Mesothelial cell of epicardium (in vitro differentiated cells): ENCODE measurements at places on chromosomes 7 and 10.
A peak's percentile ranks its signal among the peaks of the same experiment; 100 is the strongest.

GRCh38 chr7:45161842-45162241, 4.3 kb downstream of the RAMP3 start:
- no peak for DNase-seq

DNA sequence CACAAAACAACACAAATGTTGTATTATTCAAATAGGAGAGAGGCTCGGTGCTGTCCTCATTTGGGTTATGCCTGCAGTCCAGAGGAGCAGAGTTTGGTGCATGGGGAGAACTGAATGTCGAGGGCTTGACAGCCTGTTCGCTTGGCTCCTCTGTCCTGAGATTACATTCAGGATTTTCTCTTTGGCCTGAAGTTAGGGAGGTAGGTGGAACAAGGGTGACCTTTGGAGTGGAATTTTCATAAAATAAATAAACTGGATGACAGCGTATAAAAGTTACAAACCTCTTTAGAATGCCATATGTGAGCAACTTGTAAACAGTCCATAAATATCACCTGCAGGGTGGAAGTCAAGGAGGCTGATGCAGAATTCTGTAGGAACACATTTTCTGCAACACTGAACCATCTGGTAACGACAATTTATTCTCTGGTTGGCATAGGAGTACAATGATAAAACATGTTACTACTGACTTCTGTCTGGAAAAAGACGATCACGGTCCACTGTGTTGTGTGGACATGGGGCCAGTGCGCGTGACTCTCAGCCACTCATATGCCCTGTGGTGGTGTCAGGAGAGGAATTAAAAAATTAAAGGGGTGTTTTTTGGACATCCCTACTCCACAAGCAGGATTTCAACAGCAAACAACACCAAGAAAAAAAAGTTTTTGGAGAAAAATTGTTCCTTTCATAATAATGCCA, 33.2 kb downstream of the NRP1 start:
- no peak for DNase-seq

DNA sequence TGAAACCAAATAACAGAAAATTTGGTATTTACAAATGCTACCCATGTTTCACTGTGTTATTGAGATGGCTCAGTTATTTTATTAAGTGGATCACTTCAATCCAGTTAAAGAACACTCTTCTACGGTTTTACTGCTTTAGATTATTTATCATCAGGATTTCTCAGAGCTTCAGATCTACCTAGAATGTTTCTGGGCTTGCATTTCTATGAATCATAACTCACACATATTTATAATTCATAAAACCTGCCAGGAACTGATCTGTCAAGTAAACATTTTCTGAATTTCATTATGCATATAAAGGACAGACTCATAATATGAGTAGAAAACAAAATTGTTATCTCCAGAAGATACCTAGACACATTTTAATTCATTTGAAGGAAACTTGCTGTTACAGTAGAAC, 1172.3 kb upstream of the LRRTM3 start:
- no peak for DNase-seq

GRCh38 chr7:57427146-57427545, 22.8 kb upstream of the ZNF716 start:
- no peak for DNase-seq

- no peak for DNase-seq
Observed at GRCh38 chr10:2296179-2296891, 559.0 kb upstream of the ADARB2 start.

GRCh38 chr7:12765431-12766100, 78.1 kb downstream of the ARL4A start:
- no peak for DNase-seq

DNA sequence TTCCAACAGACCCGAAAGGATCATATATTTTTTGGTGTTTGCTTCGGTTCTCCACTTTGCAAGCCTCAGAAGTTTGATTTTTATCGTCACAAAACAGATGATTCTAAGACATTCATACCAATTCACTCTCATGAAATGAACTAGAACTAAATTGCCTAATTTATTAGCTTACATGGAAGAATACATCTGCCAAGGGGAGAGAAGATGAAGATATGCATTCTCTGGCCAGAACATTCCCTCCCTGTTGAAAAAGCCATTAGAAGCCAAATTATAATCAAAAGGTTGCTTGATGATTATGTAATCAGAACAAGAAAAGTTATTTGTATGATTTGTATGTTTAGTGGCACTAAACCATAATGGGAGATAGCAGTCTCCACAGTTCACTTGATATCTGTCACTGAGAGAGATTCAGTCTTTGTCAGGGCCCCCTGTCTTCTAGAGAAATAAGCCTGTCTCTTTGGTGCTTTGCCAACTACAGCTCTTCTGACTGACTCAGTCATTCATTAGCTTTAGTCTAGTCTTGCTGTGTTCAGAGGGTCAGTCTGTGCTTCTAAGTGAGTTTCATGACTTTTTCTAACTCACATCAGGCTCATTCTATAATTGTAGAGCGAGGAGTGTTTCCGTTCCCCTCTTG, 95.3 kb upstream of the GNAI1 start:
- DNase-seq: no peak

GRCh38 chr7:155560982-155561686, 14.8 kb upstream of the CNPY1 start:
- DNase-seq: no peak

DNA sequence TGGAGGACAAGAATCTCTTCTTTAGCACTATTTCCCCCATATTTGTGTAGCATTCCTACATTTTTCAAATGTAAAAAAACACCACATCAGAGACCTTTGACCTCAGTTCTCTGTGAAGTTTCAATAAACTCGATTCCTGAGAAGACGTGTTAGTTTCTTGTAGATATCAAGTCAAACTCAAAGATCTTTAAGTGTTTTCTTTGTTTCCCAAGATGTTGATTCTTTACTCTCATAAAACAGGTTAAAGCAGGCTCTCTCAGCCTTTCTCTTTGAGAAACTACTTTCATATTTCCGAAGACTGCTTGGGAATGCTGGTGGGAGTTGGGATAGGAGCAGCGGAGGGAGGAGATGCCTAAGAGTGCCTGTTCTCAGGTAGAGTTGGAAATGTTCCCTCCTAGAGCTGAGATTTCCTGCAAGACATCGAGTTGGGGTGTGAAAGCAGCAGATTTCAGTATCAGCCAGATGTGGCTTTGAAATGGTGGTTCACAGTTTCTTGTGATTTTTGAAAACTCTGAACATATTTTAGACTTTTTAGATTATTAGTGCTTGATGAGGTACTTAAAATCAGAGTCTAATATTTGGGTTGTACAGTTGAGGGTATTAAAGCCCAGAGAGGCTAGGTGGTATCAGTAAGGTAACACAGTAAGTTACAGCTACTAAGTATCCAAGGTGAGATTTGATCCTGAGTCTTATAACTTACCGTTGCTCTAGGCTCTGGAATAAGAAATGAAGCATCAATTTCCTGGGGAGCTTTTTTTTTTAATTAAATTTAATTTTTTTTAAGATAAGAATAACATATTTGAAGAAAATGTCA, 13.9 kb downstream of the ADK start:
- no peak for DNase-seq

- DNase-seq: peak; percentile 2
Observed at GRCh38 chr7:2945171-2945570, 98.5 kb downstream of the CARD11 start.

- no peak for DNase-seq
Observed at GRCh38 chr10:28400176-28400575, 97.3 kb upstream of the MPP7 start.

GRCh38 chr10:77368006-77368405, 269.6 kb downstream of the KCNMA1 start:
- no peak for DNase-seq

- DNase-seq: no peak
Observed at GRCh38 chr10:77974396-77975074, 48.0 kb upstream of the DLG5 start.

DNA sequence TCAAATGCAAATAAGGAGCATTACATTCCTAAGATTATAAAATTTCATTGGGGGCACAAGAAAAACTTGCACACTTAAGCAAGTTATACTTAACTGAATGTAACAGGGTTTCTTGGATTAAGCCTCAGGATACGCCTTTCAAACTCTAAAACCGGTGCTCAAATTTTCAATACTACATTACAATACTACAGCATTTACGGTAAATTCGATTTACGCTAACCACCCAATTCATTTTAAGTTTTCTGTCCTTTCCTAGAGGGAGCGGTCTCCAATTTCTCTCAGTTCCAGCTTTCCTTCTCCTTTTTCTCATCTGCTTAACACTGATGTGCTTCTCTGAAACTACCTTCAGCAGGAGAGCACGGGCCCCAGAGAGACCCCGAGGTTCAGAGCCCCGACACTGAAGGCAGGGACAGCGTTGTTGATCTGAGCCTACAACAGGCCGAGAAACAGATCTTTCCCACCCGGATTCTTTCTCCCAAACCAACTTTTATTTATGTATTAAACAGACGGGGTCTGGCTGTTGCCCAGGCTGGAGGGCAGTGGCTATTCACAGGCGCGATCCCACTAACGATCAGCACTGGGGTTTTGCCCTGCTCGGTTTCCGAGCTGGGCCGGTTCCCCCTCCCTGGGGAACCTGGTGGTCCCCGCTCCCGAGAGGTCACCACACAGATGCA, 798 bp downstream of the ZNF425 start:
- no peak for DNase-seq

GRCh38 chr7:140625908-140626868, 14.4 kb downstream of the DENND2A start:
- peak; percentile 73 for DNase-seq

GRCh38 chr7:142012825-142013511, 17.3 kb downstream of the MGAM start:
- DNase-seq: no peak

DNA sequence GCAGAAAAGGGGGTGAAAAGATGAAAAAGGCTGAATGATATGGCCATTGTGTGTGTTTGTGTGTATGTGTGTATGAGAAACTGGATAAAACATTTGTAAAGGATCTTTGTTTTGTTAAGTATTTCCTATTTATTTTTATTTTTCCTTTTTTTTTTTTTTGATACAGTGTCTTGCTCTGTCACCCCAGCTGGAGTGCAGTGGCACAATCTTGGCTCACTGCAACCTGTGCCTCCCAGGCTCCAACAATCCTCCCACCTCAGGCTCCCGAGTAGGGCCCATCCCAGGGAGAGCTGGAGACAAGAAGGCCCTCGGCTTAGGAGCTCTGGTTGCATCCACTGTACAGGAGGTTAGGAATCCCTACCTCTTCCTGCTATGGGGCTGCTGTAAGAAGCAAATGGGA, 6.9 kb upstream of the CALML5 start:
- DNase-seq: no peak

DNA sequence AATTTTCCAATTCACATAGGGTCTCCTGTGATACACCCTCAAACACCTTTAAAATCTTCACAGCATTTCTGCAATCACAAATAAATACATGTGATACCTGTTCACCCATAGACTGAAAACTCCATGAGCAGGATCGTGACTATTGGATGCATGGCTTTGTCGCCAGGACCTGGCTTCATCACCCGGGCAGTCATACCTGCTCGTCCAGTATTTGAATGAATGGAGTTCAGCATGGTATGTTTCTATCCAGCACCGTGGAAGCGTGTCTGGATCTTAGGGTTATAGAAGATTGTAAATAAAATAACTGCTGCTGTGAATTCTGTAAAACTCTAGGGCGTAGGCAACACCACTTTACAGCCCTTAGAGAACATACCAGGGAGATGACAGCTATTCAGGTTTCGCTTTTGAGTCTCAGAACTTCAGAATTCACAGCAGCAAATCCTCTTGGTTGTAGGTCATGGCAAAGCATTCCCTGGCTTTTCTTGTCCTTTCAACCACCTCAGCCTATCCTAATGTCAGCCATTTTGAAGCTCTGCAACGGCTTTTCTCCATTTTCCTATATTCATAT, 47.4 kb upstream of the USP6NL start:
- no peak for DNase-seq

- no peak for DNase-seq
Observed at GRCh38 chr7:82263920-82264782, 179.4 kb downstream of the CACNA2D1 start.

GRCh38 chr7:2527505-2528467, 8.2 kb downstream of the LFNG start:
- DNase-seq: no peak

GRCh38 chr10:132537684-132538001, at the start of gene INPP5A:
TSS of gene INPP5A (plus strand) at chr10:132537787. CDS start at chr10:132538097, 310 bp downstream.
- DNase-seq: no peak

DNA sequence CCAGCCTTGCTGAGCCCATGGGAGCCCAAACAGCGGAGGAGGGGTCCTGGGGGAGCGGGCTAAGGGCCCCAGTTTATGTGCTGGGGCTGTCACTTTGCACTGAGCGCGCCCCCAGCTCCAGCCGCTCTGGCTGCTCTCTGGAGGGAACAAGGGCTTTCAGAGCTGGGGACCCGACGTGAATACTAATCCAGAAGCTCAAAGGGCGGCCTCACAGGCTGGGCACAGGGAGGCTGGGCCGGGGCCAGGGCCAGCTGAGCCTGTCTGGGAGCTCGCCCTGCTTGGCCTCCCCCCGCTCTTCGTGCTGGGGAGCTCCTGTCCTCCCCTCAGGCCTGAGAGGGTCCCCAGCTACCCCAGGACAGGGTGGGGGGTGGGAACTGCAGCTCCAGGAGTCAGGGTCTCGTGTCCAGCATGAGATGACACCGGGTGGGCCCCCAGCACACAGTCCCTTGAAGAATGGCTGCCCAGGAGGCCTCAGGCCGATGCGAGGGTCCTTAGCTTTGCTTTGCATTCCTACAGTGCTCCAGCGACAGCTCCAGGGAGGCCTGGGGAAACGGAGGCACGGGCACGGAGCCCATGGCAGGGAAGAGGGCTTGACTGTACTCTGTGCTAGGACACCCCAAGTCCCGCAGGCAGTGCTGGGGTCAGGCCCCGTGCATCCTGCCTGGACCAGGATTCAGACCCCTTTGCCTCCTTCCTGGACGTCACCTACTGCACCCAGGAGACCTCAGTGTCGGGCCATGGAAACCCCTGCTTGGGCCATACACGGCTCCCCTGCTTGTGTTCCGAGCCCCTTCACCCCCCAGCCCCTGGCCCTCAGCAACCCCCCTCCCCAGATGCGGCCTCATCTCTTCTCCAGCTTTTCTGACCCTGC, 5.8 kb upstream of the AMZ1 start:
- DNase-seq: no peak

GRCh38 chr7:112350585-112350984, 99.7 kb upstream of the IFRD1 start:
- no peak for DNase-seq

DNA sequence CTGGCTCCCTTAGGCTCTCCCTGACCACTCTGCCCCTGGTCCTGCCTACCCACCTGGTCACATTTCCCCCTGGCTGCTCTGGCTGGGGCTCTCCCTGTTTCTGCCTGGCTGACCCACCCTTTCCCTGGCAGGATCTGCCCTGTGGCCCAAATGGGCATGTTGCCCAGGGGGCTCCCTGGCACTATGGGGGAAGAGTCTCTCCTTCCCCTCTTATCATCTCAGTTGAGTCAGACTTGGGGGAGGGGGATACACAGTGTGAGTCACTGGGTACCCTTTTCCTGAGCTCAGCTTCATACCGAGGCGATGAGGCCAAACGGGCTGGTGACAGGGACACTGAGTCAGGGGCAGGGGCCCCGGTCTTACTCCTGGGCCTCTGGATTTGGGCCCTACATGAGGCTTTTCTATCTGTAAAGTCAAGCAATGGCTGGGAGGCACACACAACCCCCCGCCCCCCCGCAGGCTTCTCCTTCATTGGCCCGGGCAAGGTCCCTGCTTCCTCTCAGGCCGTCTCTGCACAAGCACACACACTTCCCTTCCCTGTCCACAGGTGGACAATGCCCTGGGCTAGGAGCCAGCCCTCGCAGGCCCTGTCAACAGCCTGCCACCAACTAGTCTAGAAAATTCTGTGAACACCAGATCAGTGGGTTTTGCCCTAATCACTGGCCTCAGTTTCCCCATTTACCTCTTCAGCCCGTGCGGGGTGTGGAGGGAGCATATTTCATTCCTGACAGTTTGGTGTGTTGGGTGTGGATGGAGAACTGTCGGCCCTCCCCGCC, 627 bp upstream of the FLNC start:
- no peak for DNase-seq

GRCh38 chr7:32958046-32959025, 1.1 kb downstream of the FKBP9 start:
- no peak for DNase-seq
